Activated T-helper 17 cell treated with anti-CD3 and anti-CD28 coated beads, Interleukin-2, amount 50 U/mL, for 72 hours (primary cell): ENCODE measurements at places on chromosomes 7 and 10. TPM values are rescaled to one million over a fixed set of nuclear protein-coding genes. Genes with fewer than 3 reads are reported as not detected.

The POM121C gene
- total RNA-seq = 108 TPM

The GPR158 gene
- not detected for total RNA-seq

The KLLN gene
- total RNA-seq = 0.45 TPM

The SPDYE1 gene
- not detected for total RNA-seq

The GRID2IP gene
- 0.32 TPM for total RNA-seq

The ZPBP gene
- total RNA-seq = not detected
